ENCODE measurements at places on chromosomes 5 and 9.

DNA sequence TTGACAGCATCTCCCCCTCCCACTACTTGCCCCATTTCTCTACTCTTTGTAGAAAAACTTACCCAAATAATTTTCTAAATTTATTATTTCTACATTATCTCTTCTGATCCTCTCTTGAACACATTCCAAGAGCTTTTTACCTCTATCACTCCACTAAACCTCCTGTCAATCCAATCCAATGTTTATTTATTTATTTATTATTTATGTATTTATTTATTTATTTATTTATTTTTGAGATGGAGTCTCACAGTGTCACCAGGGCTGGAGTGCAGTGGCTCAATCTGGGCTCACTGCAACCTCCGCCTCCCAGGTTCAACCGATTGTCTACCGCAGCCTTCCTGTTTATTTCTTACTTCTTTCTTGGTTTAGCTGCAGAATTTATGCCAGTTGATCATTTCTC is 178.5 kb upstream of the GAS1 start:
- no peak for DNase-seq

DNA sequence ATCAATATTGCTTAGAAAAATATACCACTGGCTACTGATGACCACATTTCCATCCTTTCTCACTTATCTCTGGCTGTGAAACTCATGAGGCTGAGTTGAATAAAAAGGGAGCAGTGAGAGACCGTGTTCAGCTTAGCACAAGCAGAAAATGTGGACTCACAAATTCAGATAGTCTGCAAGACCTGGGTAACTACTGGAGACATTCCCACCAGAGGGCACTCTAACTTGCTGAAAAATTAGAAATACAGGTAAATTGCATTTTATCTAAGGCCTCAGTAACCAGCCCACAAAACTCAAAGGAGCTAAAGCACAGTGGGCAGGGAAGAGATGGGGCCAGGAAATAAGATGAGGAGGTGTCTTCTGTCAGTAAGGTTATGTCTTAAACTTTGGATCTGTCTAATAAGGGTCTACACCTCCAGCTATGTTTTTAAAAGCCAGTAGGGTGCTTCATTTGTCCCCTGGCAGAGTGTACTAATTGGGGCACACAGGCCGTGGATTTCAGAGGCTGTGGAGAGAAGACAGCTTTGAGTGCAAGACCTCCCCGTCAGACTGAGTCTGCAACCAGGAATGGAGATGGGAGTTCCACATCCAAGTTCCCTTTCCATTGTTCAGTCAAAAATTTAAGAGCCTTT is 8.7 kb upstream of the NDUFB6 start:
- DNase-seq: peak; percentile 28

DNA sequence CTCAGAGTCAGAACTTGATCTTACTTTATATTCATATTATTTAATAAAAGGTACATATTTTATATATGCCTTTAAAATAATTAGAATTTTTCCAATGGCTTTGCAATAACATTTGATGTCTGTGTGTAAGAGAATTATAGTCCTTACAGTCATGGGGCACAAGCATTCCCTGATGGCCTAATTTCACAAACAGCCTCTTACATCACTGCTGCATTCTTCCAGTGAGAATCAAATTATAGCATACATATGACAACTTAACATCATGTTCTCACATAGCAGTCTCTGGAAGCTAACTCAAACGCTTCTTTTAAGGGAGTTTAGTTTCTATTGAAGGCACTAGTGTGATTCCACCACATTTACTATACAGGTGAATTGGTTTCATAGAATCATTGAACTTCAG is 15.3 kb upstream of the PRUNE2 start:
- no peak for DNase-seq

DNA sequence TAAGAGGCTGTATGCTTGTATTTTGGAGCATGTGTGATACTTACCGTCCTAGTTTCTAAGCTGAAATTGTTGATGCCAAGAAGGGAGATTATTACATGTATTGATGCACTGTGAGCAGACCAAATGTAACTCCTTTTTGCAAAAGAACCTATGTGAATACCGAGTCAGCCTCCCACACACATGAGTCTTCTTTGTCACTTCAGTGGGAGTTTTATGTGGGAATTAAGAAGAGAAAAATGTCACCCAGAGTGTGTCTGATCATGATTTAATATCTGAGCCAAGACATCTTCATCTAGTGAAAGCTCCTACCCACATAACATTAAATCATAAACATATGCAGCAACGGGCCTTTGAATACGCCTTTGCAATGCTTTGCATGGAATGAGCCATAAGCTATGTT is 380.3 kb upstream of the ACTBL2 start:
- no peak for DNase-seq

- no peak for DNase-seq
These were observed 1058.7 kb upstream of the WWC1 start for GRCh38 chr5:167232675-167233311.

- DNase-seq: no peak
These were observed 442.4 kb upstream of the ZNF462 start for GRCh38 chr9:106420511-106420944.

DNA sequence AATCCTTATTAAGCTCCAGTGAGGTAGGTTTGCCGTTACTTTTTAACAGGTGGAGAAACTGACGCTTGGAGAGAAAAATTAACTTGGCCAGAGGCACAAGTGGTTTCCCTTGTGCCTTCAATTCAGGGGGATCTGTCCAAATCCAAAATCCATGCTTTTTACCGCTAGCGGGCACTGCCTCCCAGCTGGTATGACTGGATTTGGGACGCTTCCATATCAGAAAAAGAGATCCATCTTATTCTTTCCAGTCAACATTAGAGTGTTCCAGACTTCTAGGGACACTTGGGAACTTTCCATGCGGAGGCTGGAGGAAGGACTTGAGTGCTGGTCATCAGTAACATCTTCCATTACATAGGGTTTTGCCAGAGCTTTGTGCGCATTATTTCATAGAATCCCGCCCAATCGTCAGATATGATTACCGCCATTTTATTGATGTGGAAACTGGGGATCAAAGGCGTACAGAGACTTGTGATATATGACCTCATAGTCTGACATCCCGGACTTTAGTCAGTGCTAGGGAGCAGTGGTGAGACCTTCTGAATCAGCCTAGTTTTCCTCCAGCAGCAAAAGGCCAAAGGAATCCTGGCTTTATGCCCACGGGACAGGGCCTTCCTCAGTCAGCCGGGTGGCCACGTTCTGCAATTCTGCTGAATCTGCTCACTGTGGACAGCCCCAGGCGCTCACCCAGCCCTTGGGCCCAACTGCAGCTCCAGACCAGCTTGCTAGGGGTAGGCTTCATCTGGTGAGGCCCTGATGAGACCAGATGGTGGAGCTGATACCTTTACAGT is 1.1 kb upstream of the GNPDA1 start:
- DNase-seq: no peak

DNA sequence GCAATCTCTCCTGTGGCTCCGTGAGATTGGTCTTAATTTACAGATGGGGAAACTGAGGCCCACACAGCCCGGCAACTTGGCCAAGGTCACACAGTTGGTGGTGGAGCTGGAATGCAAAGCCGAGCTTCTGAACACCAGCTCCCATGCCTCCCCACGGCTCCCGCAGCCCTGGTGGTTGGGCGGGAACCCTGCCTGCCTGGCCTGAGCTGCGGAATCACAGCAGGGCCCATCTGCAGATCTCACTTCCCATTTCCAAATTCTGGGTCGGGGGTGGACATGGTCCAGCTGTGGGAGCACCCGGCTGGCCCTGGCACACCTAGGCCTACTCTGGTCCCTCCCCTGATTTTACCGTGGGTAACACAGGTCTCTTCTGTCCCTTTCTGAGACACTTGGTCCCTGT is 35.3 kb upstream of the PHYKPL start:
- DNase-seq: no peak

DNA sequence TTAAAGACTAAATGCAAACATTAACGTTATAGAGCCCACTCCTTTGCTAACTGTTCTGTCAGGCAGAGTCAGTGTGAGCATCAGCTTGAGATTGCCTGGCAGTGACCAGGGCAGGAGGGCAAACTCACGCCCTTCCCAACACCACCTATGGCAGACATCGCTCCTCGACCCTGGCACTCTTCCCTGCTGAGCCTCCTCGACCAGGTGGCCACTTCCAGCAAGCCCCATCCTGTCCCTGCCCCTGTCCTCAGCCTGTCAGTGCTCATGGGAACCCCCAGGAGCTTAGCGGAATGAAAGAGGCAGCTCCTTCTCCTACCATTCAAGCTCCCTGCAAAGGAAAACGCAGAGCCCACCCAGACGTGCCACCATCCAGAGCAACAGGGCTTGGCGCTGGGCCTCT is 42.0 kb downstream of the PRRT1B start:
- no peak for DNase-seq

DNA sequence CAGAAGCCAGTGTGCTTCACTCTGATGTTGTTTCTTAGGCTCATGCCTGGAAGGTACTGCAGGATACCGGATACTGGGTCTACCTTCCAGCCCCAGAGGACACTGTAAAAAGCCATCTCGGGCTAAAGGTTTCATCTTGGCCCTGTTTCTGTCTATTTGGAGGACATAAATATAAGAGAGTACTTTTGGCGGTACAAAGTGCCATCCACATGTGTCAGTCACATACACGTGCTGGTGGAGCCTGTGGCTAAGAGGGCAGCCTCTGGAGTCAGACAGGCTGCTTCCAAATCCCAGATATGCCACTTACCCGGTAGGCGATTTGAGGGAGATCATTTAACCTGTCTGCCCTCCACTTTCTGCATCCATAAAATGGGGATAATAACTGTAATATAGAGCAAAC is 160.4 kb downstream of the NR3C1 start:
- DNase-seq: no peak

DNA sequence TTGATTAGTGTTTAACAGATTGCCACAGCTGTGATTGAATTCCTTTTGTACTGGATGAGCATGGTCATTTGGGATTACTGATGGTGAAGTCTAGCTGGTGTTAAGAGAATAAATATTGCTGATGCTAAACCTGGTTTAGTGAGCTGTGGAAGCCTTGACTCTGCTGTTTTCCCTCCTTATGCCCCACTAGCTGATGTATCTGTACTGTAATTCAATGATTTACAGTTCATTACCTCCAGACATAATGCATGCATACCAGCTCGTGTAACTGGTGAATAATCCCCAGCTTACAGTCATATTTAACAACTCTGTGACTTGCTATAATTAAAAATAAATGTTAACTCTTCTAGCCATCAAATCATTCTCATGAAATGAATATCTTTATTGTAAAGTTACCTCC is 1.7 kb upstream of the CMYA5 start:
- no peak for DNase-seq

- peak; percentile 62 for DNase-seq
These were observed 27.5 kb downstream of the SREK1 start for GRCh38 chr5:66171349-66172344.

DNA sequence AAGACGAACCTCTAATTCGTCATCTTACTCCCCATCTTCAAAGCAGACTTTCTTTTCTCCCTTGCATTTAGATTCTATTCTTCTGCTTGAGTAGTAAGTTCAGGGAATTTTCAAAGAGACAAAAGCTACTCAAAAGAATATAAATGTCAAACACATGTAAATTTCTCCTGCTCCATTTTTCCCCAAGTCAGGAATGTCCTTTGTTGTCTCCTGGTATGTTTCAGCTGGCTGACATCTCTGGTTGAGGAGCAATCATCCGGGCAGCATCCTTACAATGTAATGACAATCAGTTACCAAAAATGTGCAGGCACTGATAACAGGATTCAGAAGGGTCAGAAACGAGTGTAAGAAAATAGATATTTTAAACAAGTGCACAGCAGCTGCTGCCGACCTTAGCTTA is 47.6 kb upstream of the PPP1R2B start:
- no peak for DNase-seq

DNA sequence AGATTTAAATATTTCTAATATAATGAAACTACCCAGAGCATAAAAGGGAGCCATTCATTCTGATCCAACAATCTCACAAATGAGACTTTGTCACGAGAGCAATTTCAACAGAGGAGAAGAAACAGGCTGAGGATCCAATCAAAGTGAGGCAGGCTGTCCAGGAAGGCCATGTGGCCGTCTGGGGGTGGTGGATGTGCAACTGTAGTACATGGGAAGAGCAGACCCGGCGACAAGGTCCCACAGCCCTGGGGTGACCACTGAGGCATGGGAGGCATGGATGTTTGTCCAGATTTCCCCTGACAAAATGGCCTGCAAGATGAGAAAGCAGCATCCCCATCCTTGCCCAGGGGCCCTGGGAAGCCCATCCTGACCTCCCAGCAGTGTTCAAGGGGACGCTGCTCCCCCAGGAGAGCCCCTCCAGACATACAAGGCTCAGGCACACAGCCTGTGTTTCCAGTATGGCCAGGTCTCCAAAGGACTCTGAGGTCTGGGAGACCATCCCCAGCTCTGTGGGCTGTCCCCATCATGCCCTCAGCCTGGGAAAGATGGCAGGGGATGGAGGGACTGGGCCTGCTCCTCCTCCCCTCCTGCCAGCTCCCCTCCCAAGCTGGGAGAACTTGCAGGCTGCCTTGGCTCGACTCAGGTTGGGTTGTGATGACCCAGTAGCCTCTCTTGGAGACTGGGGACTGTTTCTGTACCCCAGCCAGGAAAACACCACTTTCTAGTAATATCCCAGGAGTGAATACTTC is 27.5 kb upstream of the FCN2 start:
- DNase-seq: no peak

- no peak for DNase-seq
These were observed 23.9 kb upstream of the LAMC3 start for GRCh38 chr9:130985029-130985428.

- no peak for DNase-seq
These were observed 8.9 kb downstream of the TMED7 start for GRCh38 chr5:115616892-115617291.

DNA sequence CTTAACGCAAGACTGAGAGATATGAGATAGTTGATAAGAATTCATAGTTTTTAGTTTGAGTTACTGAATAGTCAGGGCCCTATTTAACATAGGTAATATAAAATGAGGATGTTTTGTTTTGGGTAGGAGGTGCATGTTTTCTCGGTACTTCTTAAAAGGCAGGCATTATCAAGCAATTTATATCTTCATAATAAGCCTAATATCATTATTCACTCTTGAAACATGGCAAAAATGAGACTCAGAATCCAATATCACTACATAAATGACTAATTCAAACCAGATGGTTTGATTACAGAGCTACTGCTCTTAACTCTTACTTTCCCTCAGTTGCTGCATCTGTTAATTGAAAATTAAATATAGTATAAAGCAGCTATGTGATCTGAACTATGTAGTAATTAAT is 2038.7 kb downstream of the EFNA5 start:
- no peak for DNase-seq

DNA sequence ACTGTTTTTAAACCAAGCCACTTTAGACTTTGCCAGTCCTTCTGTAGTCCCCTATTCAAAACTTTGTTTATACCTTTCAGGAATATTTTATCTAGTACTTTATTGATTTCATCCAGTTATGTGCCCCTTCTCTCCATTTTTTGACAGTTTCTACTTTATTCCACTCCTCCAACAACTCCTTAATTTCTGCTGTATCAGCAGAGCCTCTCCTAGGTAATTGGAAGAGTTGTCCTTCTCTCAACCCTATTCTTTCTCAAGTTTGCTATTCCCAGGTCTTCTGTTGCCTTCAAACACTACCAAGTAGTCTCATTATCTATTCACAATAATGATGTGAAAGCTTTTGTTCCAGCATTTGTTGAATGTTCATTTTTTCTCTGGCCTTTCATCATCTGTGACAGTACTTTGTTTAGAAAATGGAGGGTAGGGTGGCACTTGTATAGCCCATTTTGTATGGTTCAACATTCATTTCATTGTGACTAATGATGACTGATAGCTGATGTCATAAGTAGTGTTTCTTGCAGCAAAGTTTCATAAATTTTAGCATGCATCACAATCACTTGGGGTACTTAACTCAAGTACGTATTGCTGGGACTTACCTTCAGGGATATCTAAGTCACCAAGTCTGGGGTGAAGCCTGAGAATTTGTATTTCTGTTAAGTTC is 204.4 kb upstream of the DMRT1 start:
- no peak for DNase-seq

All from DND-41 (cell line).